ENCODE measurements at places on chromosomes 3 and 15.

DNA sequence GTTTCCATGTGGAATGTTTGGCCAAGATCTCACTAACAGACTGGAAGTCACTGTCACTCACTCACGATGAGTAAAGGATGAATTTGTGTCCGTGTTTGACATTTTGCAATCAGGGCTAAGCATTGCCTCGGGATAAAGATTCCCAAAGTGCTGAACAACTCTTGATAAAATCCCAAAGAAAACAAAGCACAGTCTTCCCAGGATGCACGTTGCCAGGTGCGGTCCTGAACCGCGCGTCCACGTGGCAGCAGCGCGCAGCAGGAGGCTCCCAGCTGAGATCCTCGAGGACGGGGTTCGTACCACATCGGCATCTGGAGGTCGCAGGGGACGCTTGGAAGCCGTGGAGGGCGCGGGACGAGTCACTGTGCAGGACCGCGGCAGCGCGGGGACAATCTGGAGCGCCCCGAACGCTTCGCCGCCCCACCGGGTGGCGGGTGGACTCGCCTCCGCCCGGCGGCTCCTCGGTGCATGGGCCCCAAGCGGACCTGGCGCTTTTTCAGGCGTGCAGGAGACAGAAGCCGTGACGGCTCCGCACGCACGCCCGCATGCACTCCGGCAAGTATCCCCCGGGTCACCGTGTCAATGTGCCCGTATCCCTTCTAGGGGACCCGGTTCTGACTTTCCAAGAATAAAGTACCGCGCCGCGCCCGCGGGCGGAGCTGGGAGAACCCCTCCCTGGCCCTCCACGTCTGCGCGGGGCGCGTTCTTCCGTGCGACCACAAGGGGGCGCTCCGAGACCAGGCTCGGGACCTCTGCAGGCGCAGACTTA lies 17.7 kb downstream of the CPN2 start:
- DNase-seq: peak; percentile 76

DNA sequence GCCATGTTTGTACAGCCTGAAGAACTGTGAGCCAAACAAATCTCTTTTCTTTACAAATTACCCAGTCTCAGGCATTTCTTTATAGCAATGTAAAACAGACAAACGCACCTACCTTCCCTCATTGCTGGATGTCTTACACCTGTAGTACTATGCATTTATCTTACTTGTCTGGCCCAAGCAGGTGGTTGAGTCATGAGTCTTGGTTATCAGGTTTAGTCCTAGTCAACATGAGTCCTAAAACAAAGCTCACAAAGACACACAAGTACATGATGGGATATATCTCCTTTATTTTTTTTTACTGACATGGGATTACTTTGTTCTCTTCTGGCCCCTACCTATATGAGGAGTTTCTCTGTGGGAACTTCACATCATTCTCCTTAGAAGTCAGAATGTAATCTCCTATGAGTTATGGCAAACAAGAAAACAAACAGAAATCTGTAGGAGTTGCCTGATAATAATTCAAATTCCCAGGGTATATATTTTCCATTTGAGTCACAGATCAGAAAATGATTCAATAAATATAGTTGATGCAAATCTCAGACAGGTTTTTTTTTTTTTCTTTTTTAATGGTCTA lies 33.6 kb upstream of the PLSCR2 start:
- no peak for DNase-seq

GRCh38 chr3:32852146-32852545 lies 34.3 kb downstream of the TRIM71 start:
- no peak for DNase-seq

- DNase-seq: no peak
Observed at GRCh38 chr3:13722178-13722577, 157.7 kb downstream of the WNT7A start.

GRCh38 chr15:99105514-99106341 lies 848 bp downstream of the SYNM start:
- no peak for DNase-seq

GRCh38 chr15:23787346-23788105 lies 100.4 kb upstream of the NDN start:
- no peak for DNase-seq

- DNase-seq: no peak
Observed at GRCh38 chr3:196232882-196233251, 16.5 kb downstream of the SLC51A start.

DNA sequence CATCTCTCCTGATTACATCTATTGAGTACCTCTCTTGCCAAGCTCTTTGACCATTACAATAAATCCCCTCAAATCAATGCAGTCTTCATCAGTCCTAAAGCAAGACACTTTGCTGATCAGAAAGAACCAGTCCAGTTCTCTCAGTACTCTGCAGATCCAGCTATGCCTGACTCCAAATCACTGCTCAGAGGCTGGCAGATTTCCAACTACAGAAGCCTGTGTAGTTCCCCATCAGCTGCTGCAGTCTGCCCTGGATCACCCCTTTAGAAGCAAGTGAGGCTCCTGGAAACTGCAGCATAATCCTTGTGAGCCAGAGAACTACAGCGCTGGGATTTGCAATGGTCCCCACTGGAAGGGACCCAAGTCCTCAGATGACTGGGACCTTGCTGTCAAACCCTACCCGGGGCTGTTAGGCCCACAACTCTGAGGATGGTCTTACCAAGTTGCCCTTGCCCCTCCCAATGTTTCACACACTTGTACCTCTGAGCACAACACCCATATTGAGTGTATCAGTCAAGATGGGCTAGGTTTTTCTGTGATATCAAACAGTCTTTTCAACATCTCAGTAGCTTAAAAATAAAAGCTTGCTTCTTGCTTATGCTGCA lies 81.9 kb upstream of the TOPAZ1 start:
- no peak for DNase-seq

DNA sequence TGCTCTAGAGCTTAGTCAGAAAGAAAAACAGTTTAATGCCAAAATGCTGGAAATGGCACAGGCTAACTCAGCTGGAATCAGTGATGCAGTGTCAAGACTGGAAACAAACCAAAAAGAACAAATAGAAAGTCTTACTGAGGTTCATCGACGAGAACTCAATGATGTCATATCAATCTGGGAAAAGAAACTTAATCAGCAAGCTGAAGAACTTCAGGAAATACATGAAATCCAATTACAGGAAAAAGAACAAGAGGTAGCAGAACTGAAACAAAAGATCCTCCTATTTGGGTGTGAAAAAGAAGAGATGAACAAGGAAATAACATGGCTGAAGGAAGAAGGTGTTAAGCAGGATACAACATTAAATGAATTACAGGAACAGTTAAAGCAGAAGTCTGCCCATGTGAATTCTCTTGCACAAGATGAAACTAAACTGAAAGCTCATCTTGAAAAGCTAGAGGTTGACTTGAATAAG lies 150.5 kb upstream of the LRRFIP2 start:
- DNase-seq: no peak

- DNase-seq: peak; percentile 67
Observed at GRCh38 chr3:14633819-14634424, 17.6 kb upstream of the CCDC174 start.

- no peak for DNase-seq
Observed at GRCh38 chr3:98777801-98778220, 14.7 kb downstream of the ST3GAL6 start.

- DNase-seq: no peak
Observed at GRCh38 chr3:136193278-136194054, 2.7 kb downstream of the MSL2 start.

GRCh38 chr3:154316974-154317767 lies 7.1 kb downstream of the DHX36 start:
- no peak for DNase-seq

DNA sequence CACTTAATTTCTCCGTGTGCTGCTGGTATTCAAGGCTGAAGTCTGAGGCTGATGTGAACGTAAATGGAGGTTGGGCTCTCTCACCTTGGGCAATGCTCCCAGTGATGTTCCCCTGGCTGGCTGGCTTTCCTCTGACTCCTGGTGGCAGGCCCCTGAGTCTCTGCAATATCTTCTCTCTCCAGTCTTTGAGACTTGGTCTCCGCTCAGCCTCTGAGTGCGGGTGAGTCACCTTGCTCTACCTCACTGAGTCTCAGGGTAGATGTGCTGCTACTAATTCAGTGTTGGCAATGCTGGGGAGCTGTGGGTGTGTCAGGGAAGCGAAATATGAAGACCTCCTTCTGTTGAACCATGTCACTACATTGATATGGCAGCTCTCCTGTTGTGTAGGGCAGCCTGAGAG lies 31.3 kb upstream of the TRIM59 start:
- DNase-seq: no peak

- DNase-seq: no peak
Observed at GRCh38 chr3:55721716-55722484, 234.8 kb upstream of the WNT5A start.

- no peak for DNase-seq
Observed at GRCh38 chr15:89774492-89774891, 1.6 kb upstream of the MESP2 start.

DNA sequence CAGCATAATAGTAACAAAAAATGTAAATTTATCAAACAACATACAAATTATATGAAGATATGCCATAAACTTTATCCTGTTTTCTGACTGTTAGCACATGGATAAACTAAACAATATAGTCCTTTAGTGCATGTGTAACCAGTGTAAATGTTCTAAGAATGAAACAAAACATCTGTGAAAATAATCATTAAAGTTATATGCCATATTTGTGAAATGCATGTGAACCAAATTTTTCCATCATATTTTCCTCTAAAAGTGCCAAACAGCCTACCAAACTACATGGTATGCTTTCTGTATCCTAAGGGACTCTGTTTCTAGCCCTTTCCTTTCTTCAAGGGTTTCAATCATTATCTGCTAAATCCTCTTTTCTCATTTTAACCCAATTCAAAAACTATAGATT lies 23.9 kb upstream of the RSL24D1 start:
- DNase-seq: no peak

DNA sequence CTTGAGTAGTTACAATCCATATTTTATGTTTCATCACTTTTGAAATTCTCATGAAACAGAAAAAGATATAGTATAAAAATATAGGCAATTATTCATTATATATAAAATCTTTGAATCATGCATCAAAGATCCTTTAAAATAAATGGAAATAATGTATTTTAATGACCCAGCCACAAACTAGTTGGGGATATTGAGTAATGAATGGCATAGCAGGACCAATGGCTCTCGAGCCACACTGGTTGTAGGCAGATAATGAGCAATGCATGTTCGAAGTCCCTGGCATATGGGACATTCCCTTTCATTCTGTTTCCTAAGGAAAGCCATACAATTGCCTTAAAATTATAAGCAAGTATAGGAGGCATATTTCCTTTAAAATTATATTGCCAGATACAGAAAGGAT lies 107.4 kb upstream of the IL12A start:
- DNase-seq: no peak

GRCh38 chr3:141391298-141391990 lies 23.1 kb downstream of the ZBTB38 start:
- DNase-seq: no peak

DNA sequence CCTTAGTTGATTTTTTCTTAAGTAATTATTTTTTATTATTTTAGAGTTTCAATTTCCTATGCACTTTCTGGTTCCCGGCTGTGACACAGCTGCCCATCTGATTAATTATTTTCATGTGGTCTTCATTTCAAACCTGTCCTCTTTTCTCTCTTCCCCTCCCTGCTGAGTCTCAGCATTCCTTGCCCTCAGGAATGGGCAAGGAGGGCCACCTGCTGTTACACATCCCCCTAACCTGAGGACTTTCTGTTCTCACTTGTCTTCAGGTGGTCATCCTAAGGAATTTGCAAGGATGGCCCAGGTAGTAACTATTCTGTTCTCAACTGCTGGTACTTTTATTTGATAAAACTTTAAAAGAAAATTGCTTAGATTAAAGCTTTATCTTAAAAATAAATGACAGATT lies 545.0 kb downstream of the OTOL1 start:
- DNase-seq: no peak

GRCh38 chr3:99394831-99395778 lies 243.3 kb upstream of the COL8A1 start:
- DNase-seq: no peak

GRCh38 chr15:28255965-28256364 lies 66.0 kb downstream of the HERC2 start:
- no peak for DNase-seq

DNA sequence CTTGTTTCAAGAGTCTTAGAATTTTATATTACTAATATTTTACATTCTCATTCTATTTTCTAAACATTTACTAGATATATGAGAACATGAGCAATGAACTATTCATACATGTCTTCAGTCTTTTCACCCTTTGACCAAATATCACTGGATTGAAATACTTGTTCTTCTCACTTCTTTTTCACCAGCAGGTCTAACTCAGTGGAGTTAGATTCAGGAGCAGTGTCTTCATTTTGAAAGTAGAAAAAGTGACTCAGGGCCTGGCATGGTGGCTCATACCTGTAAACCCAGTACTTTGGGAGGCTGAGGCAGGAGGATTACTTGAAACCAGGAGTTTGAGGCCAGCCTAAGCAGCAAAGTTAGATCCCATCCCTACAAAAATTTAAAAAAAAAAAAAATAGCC lies 70.8 kb downstream of the USP13 start:
- DNase-seq: no peak

DNA sequence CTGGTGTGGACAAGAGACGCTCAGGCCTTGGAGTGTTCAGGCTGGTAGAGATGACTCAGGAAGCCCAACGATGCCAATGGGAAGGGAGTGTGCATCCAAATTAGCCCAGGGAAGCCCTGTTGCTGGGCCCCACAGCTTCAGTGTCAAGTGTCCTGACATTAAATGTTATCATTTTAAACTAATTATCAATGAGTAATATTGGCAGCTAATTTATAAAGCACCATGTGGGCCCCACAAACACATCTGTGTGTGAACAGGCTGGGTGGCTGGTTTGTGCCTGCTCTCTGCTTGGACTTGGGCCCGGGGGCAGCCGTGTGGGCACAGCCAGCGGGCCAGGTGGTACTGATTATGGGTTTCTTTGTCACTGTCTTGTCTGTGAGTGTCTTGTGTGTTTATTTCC lies 15.0 kb downstream of the FBLN2 start:
- no peak for DNase-seq

DNA sequence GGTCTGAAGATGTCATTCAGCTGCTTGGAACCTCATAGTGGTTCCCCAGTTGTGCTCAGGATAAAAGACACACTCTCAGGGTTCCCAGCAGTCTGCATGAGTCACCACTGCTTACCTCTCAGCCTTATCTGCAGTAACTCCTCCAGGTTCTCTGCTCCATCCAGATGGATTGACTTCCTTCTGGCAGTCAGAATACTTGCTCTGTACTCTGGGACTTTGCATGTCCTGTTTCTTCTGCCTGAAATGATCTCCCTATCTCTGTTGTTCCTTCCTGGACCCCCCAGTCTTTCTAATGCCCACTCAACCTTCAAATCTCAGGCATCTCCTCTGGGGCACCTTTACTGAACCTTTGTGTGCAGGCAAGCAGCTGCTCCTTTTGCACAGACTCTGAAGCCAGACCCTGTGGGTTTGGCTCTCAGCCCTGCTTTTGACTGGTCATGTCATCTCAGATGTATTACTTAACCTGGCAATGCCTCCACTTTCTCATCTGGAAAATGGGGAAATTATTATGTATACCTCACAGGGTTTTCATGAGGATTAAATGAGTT lies 38.4 kb downstream of the ITPR1 start:
- DNase-seq: no peak

GRCh38 chr3:107184375-107184774 lies 192.9 kb upstream of the CCDC54 start:
- DNase-seq: no peak

- no peak for DNase-seq
Observed at GRCh38 chr15:65081270-65081669, 4.7 kb downstream of the KBTBD13 start.

All from HCT116 (cell line).